ENCODE measurements at places on chromosomes 6 and 20.

DNA sequence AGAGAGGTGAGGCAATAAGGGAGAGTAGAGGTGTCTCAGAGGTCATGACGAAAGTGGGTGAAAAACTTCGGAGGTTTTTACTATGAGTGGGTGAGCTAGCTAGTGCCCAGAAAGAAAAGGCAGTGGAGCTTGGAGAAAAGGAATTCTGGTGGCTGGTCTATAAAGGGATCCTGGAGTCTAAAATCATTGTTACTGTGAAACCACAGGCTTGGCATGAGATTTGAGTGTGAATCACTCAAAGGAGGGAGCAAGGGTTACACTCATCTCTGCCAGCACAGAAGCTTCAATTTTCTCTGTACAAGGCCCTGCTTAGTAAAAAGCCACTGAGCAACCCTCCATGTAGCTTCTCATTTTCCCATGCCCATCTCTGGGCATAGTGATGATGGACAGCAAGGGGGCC, 47.5 kb downstream of the CD83 start:
- no peak for DNase-seq

DNA sequence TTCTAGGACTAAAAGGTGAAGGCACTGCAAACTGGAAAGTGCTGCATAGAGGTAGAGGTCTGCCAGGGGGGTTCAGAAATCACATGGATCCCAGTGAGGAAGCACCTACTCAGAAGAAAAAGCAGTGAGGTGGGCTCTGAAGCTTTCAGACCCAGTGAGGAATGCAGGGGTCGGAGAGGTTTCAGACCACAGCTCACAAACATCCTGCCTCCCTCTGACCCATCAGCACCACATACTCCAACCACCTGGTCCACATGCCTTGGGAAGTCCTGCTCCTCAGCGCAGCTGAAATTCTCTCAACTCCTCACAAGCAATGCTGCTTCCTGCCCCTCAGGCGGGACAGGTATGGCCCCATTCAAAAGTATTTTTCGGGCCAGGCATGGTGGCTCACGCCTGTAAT, 20.2 kb downstream of the MRPL14 start:
- no peak for DNase-seq

GRCh38 chr20:31972471-31973021, 4.6 kb downstream of the XKR7 start:
- DNase-seq = no peak

GRCh38 chr20:57412347-57413029, 21.3 kb downstream of the RBM38 start:
- no peak for DNase-seq

GRCh38 chr6:105388392-105388791, 14.5 kb downstream of the PREP start:
- DNase-seq = no peak

GRCh38 chr6:146974351-146974750, 229.9 kb upstream of the STXBP5 start:
- DNase-seq = no peak

DNA sequence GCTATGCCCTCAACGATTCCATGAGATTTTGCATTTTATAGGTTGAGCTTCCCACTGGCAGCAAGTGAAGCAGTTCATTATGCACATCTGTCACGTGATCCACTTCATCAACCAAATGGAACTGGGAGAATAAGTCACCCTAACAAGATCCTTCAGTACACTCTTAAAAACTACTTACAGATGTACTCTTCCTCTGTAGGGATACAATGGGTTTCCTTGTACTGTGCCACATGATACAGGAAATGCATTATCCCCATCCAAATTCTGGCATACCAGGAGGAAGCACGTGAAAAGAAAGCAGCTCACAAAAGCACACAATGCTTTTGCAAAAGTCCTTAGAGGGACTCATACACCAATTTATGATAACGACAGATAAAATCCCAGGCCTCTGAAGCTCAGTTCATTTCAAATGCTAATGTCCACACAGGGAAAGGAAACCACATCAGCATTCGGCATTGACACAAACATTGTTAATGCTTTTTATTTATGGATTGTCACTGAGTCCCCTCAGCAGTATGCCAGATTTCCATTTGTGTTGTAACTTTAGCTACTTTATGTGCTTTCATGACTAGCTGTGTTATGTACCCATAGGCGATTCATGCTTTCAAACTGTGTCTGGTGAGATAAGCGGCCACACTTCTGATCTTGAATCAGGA, 58.1 kb upstream of the REV3L start:
- no peak for DNase-seq

DNA sequence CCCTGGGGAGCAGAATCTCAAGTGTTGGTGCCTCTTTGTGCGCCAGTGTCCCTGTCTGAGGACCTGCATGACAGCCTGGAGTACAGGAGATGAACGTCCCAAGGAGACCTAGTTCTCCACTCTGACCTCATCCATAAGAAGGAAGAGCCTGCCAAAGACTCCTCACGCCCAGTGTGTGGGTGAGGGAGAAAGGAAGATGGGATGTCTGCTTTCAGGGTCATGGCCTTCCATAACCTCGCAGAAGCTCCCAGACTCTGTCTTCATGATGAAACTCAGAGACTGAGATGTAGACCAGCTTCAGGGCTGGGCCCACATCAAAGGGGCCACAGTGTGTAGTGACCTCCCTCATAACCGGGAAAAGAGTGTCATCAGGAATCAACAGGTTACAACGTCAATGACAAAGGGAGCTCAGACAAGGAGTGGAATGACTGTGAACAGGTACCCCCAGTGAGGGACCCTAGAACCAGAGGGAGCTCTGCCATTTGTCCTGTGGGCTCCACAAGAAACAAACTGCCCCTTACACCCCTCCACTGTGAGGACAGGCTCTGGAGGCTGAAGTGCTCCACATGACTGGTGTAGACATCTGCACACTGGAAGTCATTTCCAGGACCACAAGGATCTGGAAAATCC, 8.1 kb downstream of the HLA-DQB1 start:
- DNase-seq = no peak

DNA sequence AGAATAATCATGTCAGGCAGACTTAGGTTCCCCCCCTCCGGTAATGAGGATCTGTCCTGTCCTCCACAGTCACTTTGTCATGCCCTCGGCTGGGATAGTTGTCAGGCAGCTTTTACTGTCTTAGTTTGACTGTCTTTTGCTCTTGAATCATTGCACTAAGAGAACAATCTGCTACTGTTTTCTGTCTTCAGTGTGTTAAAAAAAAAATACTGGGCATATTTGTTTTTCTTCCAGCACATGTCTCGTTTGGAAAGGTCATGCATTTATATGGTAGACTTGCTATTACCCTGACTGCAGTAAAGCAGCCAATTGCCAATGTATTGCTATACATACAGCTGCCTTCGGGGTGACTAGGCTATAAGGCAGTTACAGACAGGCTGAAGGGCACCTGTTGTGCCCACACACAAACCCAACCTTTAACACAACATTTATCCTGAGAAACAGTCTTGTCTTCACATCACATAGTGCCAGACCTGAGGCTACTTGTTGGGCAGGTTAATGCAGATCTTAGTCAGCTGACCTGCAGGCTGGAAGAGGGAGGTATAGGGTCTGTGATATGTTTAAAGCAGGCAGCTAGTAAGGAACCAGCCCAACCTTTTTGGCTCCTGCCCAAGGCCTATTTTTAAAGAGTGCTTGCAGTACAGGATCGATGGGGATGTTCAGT, 26.7 kb downstream of the ARFGEF3 start:
- DNase-seq = peak; percentile 27

- DNase-seq = no peak
Observed at GRCh38 chr6:169045486-169045885, 208.2 kb downstream of the THBS2 start.

DNA sequence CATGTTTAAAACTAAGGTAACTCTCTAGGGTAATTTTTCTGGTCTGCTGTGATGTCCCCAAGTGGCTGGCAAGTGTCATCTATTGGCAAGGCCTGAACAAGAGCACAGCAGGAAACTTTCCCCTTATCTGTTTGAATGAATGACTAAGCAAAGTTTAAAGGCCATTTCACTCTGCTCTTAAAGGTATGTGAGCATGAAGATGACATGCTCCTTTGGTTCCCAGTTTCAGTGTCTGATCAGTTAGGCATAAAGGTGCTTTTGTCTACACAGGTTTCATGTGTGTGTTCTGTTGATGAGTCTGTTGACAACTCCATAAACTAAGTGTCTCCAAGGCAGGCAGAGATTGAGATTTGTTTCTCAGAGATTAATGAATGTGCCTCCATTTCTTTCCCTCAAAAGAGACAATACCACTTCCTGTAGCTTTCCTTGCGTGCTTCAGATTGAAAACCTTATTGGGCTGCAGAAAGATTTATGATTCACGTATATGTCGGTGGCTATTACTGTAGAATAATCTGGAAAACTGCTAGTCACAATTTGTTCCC, 83.9 kb downstream of the MAP3K7 start:
- no peak for DNase-seq

GRCh38 chr6:2921520-2922115, 18.5 kb upstream of the SERPINB9 start:
- no peak for DNase-seq

GRCh38 chr20:19497064-19497463, 261.0 kb upstream of the RIN2 start:
- DNase-seq = no peak

DNA sequence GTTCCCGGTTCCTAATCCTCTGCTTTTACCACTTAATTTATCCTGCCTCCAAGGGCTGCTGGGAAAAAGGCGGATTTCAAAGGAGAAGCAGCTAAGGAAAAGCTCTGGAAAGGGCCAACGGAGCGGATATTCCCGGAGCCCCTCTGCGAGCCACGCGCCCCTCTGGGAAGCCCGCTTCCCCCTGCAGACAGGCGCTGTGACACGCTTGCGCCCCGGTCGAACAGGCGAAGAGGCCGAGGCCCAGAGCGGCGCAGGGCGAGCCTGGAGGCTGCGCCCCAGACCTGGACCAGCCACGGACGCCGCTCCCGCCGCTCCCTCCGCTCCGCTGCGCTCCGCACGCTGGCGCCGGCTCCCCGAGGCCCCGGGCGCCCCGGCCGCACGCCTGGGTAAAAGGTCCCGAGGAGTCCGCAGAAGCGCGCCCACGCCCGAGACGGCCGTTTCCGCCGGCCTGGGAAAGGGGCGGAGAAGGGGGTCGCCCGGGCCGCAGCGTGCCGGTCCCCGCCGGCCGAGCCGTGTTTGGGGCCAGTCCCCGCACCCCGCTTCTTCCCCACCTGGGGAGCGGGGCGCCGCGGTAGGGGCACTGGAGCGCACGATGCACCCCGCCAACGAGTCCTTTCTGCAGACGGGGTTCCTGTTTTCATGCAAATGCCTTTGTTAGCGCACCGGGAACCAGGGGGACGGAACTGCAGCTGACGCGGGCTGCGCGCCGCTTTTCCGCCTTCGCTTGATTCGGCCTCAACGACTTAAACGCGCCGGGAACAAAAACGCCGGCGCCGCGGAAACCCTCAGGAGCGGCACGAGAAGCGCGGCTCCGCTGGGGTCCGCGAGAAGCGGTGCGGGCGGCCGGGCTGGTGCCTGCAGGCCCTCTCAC, 91.9 kb upstream of the SIRPA start:
- no peak for DNase-seq

GRCh38 chr6:8181951-8182845, 79.8 kb upstream of the EEF1E1 start:
- DNase-seq = no peak

- no peak for DNase-seq
Observed at GRCh38 chr6:22155551-22155950, 141.3 kb downstream of the PRL start.

DNA sequence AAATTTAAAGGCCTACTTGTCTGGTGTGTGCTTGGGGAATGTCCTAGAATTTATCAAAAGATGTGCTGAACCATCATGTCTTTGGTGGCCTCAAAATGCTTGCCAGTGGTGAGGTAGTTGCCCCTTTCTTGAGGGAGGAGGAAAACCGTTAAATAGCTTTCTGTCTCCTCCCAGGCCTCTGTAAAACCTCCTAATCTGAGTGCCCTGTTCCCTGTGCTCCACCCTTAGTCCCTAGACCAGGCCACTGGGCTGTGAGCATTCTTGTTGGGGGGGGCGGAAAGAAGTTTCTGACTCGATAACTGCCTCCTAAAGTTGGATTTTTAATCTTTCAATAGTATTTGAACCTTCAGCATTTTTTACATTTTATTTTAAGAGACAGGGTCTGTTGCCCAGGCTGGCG, 23.1 kb downstream of the JARID2 start:
- DNase-seq = no peak

DNA sequence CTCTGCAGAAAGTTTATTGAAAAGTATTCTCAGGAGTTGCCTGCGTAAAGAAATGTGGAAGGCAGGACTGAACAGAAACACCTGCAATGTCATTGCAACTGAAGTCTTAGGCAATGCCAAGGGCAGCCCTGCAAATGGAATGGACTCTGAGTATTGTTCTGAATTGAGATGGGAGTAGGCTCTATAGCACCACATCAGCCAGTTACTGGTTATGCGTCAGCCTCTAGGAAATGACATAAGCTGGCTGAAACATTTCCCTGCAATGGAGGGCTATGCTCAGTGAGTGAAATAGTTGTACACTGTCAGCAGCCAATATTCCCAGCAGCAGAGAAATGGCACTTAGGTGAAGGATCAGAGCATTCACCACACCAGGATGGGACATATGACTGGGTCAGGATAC, 13.8 kb upstream of the GJE1 start:
- DNase-seq = no peak

- DNase-seq = peak; percentile 45
Observed at GRCh38 chr6:36625158-36625919, 31.2 kb downstream of the SRSF3 start.

GRCh38 chr20:47701612-47702011, 83.7 kb downstream of the SULF2 start:
- DNase-seq = no peak

DNA sequence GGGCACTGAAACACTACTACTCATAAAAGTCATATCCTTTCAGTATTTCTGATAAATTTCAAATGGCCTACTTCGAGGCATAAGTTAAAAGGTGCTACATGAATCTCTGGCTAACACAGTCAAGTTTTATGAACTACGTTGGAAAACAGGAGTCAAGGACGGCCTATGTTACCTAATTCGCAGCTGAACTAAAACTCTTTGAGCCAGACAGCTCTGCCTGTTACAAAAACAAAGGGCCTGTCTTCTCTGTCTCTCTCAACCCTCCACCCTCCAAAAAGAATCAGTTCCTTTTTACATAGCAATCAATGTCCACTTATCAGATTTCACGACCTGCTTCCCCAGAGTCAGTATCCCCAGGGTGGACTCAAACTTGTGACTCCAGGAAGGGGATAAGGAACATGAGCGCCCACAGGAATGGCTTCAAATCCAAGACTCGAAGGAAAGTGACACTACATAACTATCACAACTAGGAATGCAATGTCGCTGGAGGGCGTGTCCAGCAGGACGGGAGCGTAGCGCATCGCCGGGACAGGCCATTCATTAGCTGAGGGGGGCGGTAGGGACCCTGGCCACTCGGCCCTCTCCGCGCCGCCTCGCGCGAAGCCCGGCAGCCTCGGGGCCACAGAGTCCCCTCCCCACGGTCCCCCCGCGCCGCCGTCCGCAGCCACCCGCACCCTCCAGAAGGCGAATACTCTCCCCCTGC, 591 bp downstream of the IBTK start:
- peak; percentile 70 for DNase-seq

GRCh38 chr20:33172781-33173180, 4.8 kb downstream of the BPIFA2 start:
- DNase-seq = no peak

GRCh38 chr6:75528423-75528822, 34.8 kb upstream of the FILIP1 start:
- no peak for DNase-seq

All from SHP77 (cell line).